ENCODE measurements at places on chromosomes 2 and 18.

- DNase-seq = no peak
Observed at GRCh38 chr2:174632841-174633622, 35.4 kb upstream of the WIPF1 start.

DNA sequence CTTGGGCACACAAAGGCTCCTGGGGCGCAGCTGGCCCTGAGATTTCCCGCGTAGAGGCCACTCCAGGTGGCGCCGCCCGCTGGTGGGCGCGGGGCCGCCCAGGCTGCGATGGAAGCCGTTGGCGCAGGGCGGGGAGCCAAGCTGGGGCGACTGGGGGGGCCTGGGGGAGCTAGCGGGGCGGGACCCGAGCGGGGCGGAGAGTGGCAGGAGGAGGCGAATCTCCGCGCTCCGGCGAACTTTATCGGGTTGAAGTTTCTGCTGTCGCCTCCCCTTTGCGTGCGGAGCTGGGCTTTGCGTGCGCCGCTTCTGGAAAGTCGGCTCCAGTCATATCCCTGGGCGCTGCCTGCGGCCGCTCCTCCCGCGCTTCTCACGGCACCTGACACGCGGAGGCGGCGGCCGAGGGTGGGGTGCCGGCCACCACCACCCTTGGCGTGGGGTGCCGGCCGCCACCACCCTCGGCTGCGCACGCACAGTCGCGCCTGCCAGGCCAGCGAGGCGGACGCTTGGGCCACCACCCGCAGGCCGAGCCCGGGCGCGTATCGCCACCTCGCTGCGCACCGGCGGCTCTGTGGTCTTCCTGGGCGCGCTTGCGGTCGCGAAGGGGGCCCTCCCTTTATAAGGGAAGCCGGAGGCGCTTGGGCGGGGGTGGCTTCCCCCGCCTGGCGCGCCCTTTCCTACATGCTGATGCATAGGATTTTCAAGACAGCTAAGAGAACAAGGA, 919 bp upstream of the CYP1B1 start:
- no peak for DNase-seq

DNA sequence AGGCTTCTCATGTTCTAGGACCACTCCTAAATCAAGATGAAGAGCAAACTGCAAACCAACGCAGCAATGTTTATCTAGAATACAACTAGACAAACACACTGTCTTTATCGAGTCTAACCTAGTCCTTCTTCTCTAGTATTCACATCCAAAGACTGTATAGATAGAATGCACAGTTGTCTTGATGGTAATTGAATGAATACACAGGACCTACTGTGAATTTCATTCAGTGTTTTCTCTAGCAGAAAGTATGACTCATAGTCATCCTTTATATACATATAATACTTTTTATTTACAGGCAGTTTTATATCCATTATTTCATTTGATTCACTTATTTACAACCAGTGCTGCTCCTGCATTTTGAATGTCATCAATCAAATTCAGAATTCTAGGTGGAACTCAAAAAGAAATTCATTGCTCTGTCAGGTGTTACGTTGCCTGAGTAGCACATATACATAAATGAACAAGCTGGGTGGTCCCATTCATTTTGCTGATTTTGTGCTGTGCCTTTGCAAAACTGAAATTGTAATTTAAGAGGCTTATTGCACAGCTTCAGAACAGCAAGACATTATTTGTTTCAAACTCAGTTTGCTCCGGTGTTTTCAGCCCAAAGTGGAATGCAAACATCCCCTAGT, 374.8 kb downstream of the EPHA4 start:
- DNase-seq = no peak

DNA sequence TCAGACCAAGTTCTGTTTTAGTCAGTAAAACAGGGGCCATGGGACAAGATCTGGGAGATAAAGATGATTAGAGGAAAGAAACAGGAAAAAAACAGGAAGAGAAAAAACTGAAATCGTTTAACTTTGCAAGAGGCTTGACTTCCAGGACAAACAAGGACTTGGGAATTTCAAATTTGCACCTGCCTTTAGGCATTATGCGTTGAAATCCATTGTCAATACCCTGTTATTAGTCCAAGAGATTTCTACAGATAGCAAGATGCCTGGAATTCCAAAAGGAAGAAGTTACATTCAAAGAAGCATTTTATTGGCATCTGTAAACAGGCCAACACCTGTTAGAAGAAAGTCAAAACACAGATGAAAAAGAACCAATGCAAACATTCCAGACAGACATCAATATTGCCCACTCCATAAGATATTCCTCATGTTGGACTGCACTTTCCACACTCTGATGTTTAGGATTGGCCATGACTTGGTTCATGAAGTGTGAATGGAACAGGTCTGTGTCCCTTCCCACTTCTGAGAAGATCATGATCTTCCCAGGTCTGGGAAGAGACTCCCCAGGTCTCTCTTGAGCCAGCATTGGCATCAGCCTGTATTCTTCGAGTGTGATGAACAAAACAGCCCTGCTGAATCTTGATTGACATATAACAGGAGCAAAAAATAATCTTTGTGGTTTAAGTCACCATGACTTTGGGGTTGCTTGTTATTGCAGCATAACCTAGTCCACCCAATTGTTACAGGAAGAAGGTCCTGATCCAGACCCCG, 181.4 kb upstream of the FN1 start:
- peak; percentile 98 for DNase-seq

DNA sequence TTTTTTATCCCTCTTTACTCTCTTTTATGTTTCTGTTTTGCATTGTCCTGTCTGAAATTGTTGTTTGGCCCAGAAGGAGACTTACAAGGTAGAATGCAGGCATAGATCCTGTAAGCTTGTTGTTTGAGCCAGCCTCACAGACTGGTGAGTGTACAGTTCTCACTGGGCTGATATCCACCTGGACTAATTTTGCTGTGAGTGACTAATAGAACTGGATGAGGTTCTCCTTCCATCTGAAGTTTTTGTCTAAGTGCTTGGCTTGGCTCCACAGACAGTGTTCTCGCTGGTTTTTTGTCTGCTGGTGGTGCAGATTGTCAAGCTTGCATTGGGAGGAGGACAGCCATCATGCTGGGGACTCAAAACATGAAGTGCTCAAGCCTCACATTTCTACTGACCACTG, 495.7 kb downstream of the TSN start:
- no peak for DNase-seq

DNA sequence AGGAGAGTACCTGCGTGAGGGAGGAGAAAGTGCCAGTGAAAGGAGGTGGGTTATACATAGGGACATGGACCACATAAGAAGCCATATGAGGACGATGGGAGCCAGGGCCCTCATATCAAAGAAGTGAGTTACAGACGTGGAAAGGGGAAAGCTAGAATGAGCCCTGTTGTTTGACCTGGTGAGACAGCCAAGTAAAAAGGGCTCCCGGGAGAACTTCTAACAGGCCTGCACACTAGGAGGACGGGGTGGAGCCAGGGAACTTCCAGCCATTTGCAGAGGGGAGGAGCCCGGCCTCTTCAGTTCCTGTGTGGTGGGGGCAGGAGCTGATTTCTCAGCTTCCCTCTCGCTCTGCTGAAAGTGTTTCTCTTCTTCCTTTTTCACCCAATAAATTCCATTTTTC, 84.1 kb upstream of the SLC66A3 start:
- no peak for DNase-seq

DNA sequence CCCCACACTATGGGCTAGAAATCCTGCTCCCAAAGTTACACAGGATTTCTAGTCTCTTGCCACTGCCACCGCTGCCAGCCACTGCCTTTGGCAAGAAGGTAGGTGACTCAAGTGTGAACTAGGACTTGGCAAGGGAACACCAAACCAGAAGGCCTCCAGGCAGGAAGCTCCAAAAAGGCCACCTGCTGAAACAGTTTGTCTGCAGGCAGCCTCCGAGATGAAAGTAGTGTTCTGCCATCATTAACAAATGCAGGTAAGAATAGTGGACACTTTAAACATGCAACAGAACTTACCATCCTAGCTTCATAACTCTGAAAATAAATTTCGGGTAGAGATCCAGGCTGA, 3.9 kb downstream of the ANKRD44 start:
- no peak for DNase-seq

- DNase-seq = no peak
Observed at GRCh38 chr18:49762191-49763077, 50.9 kb downstream of the ACAA2 start.

DNA sequence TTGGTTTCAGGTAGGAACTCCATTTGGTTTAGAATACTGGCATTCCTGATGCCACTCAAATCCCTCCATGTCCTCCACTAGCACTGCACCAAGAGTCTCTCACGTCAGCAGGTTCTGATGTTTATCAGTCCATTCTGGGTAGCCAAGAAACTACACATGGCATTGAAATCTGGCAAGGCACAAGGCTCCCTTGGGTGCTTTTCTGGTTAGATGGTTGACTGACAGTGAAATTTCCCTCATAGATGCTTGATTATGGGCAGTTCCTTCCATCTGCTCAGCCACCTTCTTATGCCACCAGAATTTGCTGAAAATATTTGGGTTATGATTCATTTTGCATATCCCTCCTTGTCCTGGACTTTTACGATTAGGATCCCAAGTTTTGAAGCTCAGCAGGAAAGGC, 32.6 kb downstream of the EDAR start:
- DNase-seq = no peak

DNA sequence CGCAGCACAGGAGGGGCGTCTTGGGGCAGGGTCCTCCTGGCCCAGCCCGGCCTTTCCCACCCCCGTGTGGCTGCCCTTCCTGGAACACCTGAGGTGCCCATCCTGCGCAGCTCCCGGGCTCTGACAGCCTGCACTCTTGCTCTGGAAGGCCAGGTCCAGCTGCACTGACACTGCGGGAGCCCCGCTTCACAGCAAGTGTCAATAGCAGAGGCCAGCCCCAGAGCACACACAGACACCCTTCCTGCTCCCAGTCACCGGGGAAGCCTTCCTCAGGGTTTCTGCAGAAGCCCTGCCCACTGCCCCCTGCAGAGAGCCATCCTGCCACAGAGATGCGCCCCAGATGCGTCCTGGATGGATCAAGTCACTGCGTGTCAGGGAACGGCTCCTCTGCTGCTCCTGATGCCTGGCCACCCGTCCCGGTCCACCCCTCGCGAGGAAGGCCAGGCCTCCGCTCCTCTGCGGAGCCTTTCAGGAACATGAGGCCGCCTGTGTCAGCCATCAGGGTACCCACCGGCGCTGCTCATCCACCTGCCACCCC, 519.2 kb upstream of the MYT1L start:
- DNase-seq = no peak

DNA sequence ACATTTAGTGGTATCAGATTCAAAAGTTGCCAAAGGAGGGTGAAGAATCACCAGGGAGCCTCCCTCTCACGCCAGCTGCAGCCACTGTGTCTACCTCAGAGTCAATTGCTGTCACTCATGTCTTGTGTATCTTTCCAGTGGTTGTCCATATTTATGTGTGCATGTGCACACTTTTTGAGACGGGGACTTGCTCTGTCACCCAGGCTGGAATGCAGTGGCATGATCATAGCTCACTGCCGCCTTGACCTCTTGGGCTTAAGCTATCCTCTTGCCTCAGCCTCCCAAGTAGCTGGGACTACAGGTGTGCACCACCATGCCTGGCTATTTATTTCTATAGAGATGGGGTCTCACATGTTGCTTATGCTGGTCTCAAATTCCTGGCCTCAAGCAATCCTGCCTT, 4.0 kb downstream of the MOCOS start:
- DNase-seq = no peak

- DNase-seq = no peak
Observed at GRCh38 chr18:3016585-3017297, 3.8 kb upstream of the LPIN2 start.

- DNase-seq = peak; percentile 48
Observed at GRCh38 chr2:207766697-207767460, 2.8 kb downstream of the FZD5 start.

DNA sequence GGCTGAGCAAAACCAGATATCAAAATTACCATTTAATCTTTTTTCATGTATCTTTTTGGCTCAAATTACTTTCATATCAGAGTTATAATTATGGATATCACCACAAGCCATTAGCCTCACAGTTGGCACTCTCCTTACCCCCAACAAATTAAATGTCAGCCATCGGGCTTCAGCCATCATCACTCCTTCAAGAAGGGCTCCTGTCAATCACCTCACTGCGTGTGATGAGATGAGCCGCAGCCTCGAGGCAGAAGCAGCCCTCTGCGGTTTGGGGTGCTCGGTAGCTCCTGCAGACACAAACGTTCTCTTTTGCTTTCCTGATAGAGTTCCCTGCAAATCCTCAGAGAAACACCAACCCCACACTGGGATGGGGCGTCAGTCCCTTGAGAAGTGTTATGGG, 94.1 kb downstream of the DNER start:
- no peak for DNase-seq

DNA sequence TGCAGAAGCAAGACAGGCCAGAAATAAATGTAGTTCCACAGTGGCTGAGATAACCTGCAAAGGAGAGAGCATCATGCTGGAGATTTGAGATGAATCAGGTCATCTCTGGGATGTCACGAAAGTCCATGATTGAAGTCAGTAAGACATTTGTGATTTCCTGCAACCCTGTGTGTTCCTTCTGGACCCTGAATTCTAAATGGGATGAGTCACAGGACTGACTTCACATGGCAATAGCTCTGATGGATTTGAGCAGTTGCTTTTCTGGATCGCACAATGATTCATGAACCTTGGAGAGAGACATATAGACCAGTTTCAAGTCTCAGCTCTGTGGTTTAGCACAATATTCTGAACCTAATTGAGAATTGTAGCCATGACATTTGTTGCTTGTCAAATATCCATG, 102.9 kb downstream of the TSN start:
- no peak for DNase-seq

DNA sequence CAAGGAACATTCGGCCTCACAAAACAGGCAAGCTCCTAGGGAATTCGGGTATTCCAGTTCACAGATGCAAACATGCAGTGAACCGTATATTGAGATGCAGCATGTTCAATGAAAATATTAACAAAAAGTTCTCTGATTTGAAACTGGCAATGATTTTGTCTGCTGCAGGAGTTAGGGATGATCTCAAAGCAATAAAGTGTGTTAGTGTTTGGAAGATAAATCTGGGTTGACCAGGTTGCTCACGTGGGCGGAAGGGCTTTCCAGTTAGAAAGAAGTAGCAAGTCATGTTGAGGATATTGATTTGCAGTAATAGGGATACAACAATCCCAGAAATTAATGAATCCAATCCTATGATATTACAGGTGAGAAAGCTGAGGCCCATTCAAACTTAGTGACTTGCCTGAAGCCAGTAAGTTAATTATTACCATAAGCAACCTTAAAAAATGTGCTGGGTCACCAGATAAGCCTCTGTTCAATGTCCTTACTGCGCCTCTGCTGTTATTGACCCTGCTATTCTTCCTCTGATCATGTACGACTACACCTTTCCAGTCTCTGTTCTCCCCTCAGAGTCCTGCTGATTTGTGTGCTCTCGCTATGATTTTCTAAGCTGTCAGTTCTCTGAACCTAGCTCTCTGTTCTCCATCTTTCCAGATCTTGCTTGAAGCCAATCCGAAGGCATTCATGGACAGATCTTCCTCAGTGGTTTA, 370.8 kb downstream of the DSEL start:
- peak; percentile 61 for DNase-seq

GRCh38 chr2:72623481-72623880, 202.4 kb downstream of the EXOC6B start:
- DNase-seq = no peak

GRCh38 chr2:62686012-62686685, 19.4 kb upstream of the EHBP1 start:
- DNase-seq = no peak

Measured in HepG2 (cell line).